ENCODE measurements at places on chromosomes 16 and 17.

- no peak for DNase-seq
Measured at GRCh38 chr17:81528651-81529436, 667 bp downstream of the FSCN2 start.

- DNase-seq = no peak
Measured at GRCh38 chr17:83046448-83047181, 32.8 kb upstream of the METRNL start.

- DNase-seq = no peak
Measured at GRCh38 chr17:79951361-79952264, 84.1 kb downstream of the TBC1D16 start.

GRCh38 chr16:31291376-31291775 is 31.6 kb downstream of the ITGAM start:
- no peak for DNase-seq

DNA sequence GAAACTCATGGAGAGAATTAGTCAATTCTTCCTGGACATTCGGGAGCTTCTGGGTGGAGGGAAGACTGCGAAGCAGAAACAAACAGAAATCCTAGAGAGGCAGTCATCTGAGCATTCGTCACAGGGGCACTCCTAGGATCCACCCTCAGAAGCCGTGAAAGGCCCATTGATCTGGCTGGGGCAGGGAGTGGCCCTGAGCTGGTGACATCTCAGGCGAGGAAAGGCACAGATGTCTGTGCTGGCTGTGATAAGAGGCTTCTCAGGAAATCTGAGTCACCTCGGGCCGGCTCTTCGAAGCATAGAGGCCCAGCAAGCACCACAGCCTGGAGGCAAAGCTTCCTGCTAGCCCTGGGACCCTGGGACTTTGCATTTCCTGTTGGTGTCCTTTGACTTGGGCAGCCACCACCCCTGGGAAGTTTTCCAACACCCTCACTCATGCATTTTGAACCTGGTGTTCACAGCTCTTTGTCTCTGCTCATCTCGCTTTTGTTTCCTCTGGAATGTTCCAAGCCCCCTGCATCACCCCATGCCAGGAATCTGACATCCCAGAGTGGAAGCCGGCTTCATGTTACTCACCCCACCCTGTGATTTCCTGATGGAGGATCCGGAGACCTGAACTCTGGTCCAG is 23.3 kb upstream of the CDRT4 start:
- DNase-seq = no peak

Data from NCI-H2107 (cell line).